ENCODE measurements at places on chromosomes 2 and 18.

DNA sequence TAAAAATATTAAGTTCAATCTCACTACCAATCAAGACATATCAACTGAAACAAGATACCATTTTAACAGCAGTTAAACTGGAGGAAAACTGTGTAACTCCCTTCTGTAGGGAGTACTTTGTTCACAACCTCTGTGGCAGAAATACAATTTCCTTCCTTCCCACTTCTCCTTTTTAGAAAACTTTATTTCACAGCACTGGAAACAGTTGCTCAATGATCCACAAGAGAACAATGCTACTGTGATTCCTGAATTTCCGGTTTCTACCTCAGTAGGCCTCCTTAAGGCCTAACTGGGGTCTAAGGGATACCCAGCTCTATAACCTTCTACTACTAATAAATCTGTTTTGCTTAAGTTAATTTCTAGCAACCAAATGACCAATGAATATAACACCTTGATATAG is 14.1 kb downstream of the TLK1 start:
- DNase-seq = no peak

- no peak for DNase-seq
Measured at GRCh38 chr2:23751747-23752265, 175.1 kb downstream of the ATAD2B start.

DNA sequence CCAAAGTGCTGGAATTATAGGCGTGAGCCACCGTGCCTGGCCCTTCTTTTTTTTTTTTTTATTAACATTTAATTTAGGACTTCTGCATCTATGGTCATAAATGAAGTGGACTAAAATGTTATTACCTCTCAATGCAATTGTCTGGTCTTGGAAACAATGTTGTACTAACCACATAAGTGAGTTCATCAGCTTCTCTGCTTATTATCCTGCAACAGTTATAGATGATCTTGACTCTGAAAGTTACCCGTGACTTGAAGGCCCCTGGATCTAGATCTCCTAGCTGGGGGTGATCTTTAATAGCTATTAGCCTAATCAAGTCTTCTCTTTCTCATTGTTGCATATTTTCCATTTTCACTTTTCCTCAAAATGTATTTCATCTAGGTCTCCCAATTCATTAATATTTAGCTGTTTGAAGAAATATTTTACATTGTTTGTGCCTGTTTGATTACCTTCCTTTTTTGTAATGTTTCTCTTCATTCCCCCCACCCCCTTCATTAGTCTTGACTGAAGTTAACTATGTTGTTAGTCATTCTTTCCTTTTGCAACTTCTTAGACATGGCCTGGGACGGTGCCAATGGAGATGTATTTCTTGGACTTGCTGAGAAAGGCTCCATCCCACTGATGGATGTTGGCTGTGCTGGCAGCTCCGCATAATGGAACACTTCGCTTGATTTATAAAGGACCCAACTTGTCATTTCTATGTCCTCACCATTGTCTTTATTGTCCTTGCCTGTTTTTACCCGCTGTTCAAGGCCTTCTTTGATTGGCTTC is 141.6 kb upstream of the RIOK3 start:
- DNase-seq = no peak

GRCh38 chr2:219537657-219538488 is 5.7 kb downstream of the CHPF start:
- DNase-seq = no peak

DNA sequence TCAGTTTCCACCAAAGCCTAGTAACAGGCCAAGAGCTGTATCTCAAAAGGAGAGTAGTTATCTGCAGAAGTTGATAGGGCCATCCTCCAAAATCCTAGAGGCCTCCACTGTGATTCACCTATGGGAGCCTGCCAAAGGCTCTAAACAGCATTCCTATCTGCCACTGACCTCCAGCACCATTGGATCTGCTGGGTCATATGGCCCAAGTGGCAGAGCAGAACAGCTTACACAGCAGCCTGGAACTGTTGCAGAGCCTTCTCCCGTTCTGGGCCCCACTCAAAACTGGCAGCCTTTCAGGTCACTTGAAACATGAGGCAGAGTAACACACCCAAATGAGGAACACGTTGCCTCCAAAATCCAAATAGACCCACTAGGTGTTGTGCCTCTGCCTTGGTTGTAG is 345.2 kb upstream of the RND3 start:
- no peak for DNase-seq

DNA sequence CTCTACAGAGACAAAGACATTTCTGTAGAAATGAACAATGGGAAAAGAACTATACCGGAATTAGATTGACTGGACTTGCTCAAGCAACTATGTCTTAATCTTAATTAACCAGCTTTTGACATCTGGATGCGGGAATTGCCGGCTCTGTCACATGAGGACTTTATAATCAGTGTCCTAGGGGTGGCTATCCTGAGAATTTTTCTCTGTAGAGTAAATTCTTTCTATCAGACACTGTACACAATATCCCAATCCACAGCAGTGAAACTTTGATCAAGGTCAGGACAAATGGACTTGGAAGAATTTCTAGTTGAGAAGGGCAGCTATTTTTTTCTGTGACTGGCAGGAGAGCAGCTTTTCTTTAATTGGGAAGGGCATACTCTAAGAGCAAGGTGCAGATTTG is 322.1 kb downstream of the HRH4 start:
- DNase-seq = no peak

- DNase-seq = no peak
Measured at GRCh38 chr18:13608791-13609532, 117.4 kb downstream of the FAM210A start.

GRCh38 chr2:84022810-84023431 is 436.2 kb downstream of the SUCLG1 start:
- DNase-seq = no peak

DNA sequence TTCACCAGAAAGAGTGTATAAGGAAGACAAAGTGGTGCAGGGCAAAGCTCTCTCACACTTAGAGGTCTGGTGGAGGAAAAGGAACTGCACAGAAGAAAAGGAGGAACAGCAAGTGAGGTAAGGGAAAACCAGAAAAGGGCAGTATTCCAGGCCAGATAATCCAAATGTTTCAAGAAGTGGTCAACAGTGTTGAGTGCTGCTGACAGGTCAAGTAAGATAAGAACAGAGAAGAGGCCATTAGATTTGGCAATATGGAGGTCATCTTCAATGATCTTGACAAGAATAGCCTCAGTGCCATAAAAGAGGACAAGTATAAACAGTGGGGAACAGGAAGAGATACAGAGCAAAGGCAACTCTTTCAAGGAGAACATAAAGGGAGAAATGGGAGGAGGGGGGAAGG is 15.0 kb downstream of the ADD2 start:
- DNase-seq = no peak

GRCh38 chr2:96541398-96542152 is 5.0 kb downstream of the ARID5A start:
- no peak for DNase-seq

- DNase-seq = no peak
Measured at GRCh38 chr18:50161597-50162205, 33.2 kb downstream of the MYO5B start.

GRCh38 chr18:48186131-48186766 is 222.9 kb downstream of the ZBTB7C start:
- peak; percentile 35 for DNase-seq

- DNase-seq = no peak
Measured at GRCh38 chr2:199902486-199903110, 8.5 kb upstream of the C2orf69 start.

DNA sequence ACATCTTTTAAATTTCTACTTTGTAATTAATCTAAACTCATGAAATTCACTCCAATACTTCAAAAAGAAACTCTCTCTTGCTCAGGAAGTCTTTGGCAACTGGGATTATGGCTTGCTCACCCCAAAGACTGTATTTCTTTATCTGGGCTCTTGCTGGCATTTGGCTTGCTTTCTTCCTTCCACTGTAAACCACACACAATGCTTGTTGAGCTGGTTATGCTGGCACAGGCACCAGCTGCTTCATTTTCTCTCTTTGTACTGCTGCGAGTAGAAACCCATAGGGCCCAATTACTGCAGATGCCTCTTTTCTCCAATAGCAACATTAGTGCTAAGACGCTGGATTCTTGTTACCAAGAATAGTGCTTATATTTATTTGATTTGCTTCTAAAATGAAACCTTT is 51.4 kb downstream of the SLC38A11 start:
- no peak for DNase-seq

- no peak for DNase-seq
Measured at GRCh38 chr2:160390544-160391455, 102.8 kb downstream of the RBMS1 start.

DNA sequence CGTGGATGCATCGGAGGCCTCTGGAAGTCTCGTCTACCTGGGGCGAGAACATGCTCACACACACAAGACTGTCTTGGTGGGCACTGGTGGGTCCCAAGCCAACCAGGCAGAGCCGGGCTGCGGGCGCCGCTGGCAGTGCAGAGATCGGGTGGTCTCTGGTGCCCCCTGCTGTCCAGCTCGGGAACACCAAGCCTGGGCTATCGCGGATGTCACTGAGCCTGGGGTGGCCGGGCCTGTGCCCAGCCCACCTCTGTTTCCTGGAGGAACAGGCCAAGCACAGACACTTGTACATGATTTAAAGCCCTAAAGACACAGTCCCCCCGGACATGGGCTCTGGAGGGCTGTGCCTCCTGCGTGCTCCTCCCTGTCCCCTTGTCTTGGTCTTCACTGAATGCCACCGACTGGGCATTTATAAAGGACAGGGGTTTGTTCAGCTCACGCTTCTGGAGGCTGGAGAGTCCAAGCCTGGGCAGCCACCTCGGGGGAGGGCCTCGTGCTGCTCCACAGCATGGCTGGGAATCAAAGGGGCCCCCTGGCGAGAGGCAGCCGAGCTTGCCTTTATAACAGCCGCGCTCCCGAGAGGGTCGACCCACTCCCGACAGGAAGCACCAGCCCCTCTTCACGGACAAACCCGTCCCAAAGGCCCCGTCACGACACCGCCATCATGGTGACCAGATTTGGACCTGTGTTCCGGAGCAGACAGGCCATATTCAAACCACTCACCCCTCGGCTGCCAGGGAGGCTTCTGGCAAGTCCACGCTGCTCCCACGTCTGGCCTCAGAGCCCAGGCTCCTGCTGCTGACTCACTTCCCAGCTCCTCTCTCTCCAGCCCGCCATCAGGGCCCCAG is 3.6 kb upstream of the OTOS start:
- DNase-seq = peak; percentile 77

DNA sequence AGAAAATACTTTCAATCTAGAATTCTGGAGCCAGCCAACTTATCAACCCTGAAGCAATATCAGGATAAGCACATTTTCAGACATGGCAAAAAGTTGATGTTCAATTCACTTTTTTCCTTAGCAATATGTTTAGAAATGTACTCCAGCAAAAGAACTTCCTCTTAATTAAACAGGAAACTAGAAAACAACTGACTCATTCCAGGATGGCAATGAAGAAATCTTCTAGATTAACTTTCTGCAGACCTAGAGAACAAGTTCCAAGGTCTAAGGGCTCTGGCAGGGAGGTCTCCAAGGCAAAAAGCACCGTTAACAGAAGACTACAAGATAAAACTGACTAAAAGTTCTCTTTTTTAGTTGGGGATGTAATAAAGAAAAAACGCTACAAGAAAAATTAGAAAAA is 69.2 kb upstream of the VWC2L start:
- DNase-seq = no peak

DNA sequence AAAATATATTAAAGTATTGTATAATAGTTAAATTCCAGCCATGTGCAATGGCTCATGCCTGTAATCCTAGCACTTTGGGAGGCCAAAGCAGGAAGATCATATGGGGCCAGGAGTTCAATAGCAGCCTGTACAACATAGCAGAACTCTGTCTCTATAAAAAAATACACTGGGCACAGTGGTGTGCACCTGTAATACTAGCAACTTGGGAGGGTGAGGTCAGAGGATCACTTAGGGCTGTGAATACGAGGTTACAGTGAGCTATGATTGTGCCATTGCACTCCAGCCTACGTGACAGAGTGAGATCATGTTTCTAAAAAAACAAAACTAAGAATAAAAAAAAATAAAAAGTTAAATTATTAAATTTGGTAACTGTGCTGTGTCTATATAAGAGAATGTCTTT is 36.1 kb downstream of the ZRANB3 start:
- no peak for DNase-seq

GRCh38 chr2:38718601-38719000 is 32.6 kb downstream of the SRSF7 start:
- no peak for DNase-seq

Data from hypothalamus (tissue), 51 donors.